Karpas-422 (cell line): ENCODE measurements at places on chromosomes 3 and 15. TPM values are rescaled to one million over a fixed set of nuclear protein-coding genes. Genes with fewer than 3 reads are reported as not detected.

SCAMP2 gene
- 37.1 and 54.9 TPM in 2 replicates for total RNA-seq

- no peak overlapping the region for H3K4me3 ChIP-seq
- DNase-seq: no peak
- H3K27ac ChIP-seq: no peak overlapping the region
- no peaks in the 10 kb centered on the region for H3K4me1 ChIP-seq
- no peaks in the 10 kb centered on the region for H3K27me3 ChIP-seq
- no peaks in the 10 kb centered on the region for H3K36me3 ChIP-seq
These were observed 238.5 kb upstream of the ROPN1 start for GRCh38 chr3:124230432-124230831.

- no peak overlapping the region for H3K4me3 ChIP-seq
- no peak for DNase-seq
- H3K27ac ChIP-seq: no peak overlapping the region
- H3K4me1 ChIP-seq: no peaks in the 10 kb centered on the region
These were observed 42.4 kb downstream of the REC114 start for GRCh38 chr15:73485372-73485771.

GRCh38 chr3:34504775-34505174 lies 706.3 kb downstream of the PDCD6IP start:
- H3K4me1 ChIP-seq: peaks cover 14% of the 10 kb centered on the region
- H3K27ac ChIP-seq: no peak overlapping the region
- no peaks in the 10 kb centered on the region for H3K36me3 ChIP-seq
- no peaks in the 10 kb centered on the region for H3K27me3 ChIP-seq
- no peak overlapping the region for H3K4me3 ChIP-seq
- no peak for DNase-seq

DNA sequence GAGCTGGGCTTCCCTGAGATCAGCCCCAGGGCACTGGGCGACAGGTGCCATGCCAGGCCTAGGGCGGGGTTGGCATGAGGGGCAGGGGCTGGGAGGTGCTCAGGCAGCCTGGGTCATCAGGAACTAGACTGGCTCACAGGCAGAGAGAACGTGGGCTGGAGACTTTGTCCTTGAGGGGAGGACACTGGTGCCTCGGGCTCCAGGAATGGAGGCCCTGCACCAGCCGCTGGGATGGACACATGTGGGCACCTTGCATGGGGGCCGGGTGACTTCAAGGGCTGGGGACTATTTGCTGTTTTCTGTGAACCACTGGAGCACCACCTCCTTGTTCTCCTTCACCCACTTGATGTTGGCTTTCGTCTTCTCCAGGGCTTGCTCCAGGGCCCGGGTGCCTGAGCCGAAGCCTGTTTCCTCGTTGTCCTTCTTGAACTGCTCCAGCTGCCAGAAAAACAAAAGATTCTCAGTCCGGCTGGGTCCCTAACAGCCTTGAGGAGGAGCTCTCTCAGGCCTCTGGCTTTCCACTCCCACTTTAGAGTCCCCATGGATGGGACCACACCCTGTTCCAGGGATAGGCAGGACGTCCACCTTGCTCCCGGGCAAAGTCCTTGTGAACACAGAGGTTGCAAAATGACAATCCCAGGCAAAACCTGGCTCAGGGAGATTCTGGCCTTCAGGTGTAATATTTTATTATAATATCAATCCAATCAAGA lies 9.1 kb downstream of the MESP2 start:
- H3K4me1 ChIP-seq: no peaks in the 10 kb centered on the region
- H3K36me3 ChIP-seq: no peaks in the 10 kb centered on the region
- no peak overlapping the region for H3K4me3 ChIP-seq
